IgD-negative memory B cell (primary cell): ENCODE measurements at places on chromosomes 6 and 20. TPM values are rescaled to one million over a fixed set of nuclear protein-coding genes. Genes with fewer than 3 reads are reported as not detected.

SLC18B1 gene
- 11.3 TPM for polyA plus RNA-seq

RBBP8NL gene
- polyA plus RNA-seq: not detected

GPR6 gene
- polyA plus RNA-seq: not detected

HMGCLL1 gene
- polyA plus RNA-seq: not detected

HACE1 gene
- 6.9 TPM for polyA plus RNA-seq

SEMG1 gene
- not detected for polyA plus RNA-seq

CDSN gene
- polyA plus RNA-seq: not detected

ROMO1 gene
- polyA plus RNA-seq: 323 TPM

PLA2G7 gene
- polyA plus RNA-seq: not detected

SIRPG gene
- polyA plus RNA-seq: 3.2 TPM

TRIM15 gene
- not detected for polyA plus RNA-seq

JPH2 gene
- polyA plus RNA-seq: not detected

RSPH3 gene
- polyA plus RNA-seq: 4.3 TPM

ME1 gene
- polyA plus RNA-seq: not detected

GPLD1 gene
- polyA plus RNA-seq: 0.95 TPM

LY6G6F gene
- polyA plus RNA-seq: 0.95 TPM

SMLR1 gene
- not detected for polyA plus RNA-seq

CD24 gene
- 261 TPM for polyA plus RNA-seq

C6orf58 gene
- not detected for polyA plus RNA-seq

HLA-DPA1 gene
- 2,568 TPM for polyA plus RNA-seq

ZFP64 gene
- polyA plus RNA-seq: 12.8 TPM

HLA-DOA gene
- 363 TPM for polyA plus RNA-seq

RAB22A gene
- polyA plus RNA-seq: 11.2 TPM

ANKRD66 gene
- not detected for polyA plus RNA-seq

SLC17A2 gene
- polyA plus RNA-seq: not detected

NR2E1 gene
- polyA plus RNA-seq: not detected

PRDM13 gene
- not detected for polyA plus RNA-seq

F13A1 gene
- 3.7 TPM for polyA plus RNA-seq

RIPPLY2 gene
- polyA plus RNA-seq: not detected

RBCK1 gene
- 107 TPM for polyA plus RNA-seq

HFE gene
- 7.2 TPM for polyA plus RNA-seq

WFDC2 gene
- polyA plus RNA-seq: 2.2 TPM

MMP24 gene
- polyA plus RNA-seq: 0.09 TPM

ZSCAN26 gene
- polyA plus RNA-seq: 21.6 TPM

NTSR1 gene
- polyA plus RNA-seq: not detected

SNHG17 gene
- polyA plus RNA-seq: 114 TPM

ADGRF4 gene
- not detected for polyA plus RNA-seq

DEFB124 gene
- not detected for polyA plus RNA-seq

SPDEF gene
- polyA plus RNA-seq: not detected

TSBP1 gene
- 0.13 TPM for polyA plus RNA-seq

HLA-DQA1 gene
- 377 TPM for polyA plus RNA-seq

NFATC2 gene
- polyA plus RNA-seq: 17.4 TPM

CST2 gene
- polyA plus RNA-seq: not detected

CGA gene
- polyA plus RNA-seq: not detected

TP53TG5 gene
- not detected for polyA plus RNA-seq

TREML4 gene
- polyA plus RNA-seq: 2.2 TPM

RIN2 gene
- not detected for polyA plus RNA-seq

KIF6 gene
- polyA plus RNA-seq: not detected

FKBP5 gene
- polyA plus RNA-seq: 25.1 TPM

DNMT3B gene
- polyA plus RNA-seq: not detected

CPNE5 gene
- polyA plus RNA-seq: 280 TPM
